ENCODE measurements at places on chromosomes 7 and 10. TPM values are rescaled to one million over a fixed set of nuclear protein-coding genes. Genes with fewer than 3 reads are reported as not detected.

The CTBP2 gene
- total RNA-seq = 97.6 TPM

The PKD2L1 gene
- not detected for total RNA-seq

The DEPP1 gene
- not detected for total RNA-seq

The CLCN1 gene
- total RNA-seq = not detected

The CEP55 gene
- total RNA-seq = 57.7 TPM

The TRIM74 gene
- total RNA-seq = 0.36 TPM

DNA sequence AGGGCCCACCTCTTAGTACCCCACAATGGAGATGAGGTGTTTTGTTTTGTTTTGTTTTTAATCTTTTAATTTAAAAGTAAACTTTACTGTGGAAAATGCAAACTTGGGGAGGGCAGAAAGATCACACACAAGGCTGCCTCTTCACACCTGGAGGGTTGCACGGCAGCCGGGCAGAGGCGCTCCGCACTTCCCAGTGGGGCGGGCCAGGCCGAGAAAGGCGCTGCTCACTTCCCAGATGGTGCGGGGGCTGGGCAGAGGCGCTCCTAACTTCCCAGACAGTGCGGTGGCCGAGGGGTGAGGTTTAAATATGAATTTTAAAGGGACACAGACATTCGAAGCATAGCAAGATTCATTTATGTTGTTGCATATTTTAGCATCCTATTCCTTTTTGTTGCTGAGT, 235.9 kb upstream of the MTPN start:
- no peak overlapping the region for H3K27ac ChIP-seq
- H3K4me3 ChIP-seq = no peak overlapping the region
- no peaks in the 10 kb centered on the region for H3K36me3 ChIP-seq
- H3K27me3 ChIP-seq = no peaks in the 10 kb centered on the region

DNA sequence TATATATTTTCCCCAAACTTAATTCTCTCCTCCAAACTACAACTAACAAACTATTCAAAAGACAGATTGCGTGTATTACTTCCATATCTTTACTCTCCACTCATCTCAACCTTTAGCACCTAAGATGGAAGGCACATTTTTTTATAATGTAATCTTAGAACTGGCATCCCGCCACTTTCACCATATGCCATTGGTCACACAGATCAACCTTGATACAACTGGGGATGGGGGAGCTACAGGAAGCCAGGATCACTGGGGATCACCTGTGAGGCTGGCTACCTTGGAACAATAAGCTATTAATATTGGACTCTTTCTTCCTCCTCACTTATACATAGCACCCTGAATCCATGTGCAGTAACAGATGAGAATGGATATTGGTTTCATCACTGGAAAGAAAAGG, 469.6 kb upstream of the LRRN3 start:
- H3K36me3 ChIP-seq = no peaks in the 10 kb centered on the region
- DNase-seq = no peak
- H3K4me3 ChIP-seq = no peak overlapping the region
- no peaks in the 10 kb centered on the region for H3K27me3 ChIP-seq

DNA sequence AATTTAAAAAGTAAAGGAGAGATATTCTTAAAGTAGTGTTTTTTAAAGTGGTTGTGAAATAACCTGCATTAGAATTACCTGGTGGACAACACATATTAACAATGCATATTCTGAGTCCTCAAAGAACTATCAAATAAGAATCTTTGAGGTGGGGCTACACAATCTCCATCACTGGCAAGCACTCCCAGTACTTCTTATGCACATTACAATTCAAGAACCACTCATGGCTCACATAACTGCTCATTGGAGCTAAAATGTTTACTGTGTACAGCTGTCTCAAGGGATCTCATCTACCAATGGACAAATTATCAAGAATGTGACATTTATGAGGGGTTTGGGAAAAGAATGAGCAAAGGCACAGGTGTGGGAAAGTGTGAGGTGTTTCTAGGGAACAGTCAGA, 692.0 kb downstream of the PHTF2 start:
- H3K27ac ChIP-seq = no peak overlapping the region
- H3K4me3 ChIP-seq = no peak overlapping the region
- DNase-seq = no peak
- no peaks in the 10 kb centered on the region for H3K36me3 ChIP-seq
- H3K27me3 ChIP-seq = no peaks in the 10 kb centered on the region

DNA sequence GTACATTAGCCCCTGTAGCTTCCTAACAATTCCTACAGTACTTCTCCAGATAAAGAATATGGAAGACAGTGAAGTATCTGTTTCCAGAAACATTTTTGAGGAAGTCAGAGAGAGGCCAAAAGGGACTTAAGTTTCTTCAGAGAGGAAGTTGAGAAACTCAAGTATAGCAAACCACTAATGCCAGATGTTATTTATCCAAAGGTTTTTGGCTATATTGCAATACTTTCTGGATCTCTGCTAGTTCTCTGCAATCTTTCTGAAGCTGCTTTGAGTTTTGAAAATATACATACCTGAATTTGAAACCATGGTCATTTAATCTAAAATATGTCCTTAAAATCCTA, 64.7 kb downstream of the BICC1 start:
- DNase-seq = no peak
- H3K4me3 ChIP-seq = no peak overlapping the region
- H3K27ac ChIP-seq = no peak overlapping the region
- no peaks in the 10 kb centered on the region for H3K36me3 ChIP-seq
- H3K27me3 ChIP-seq = no peaks in the 10 kb centered on the region
- H3K4me1 ChIP-seq = peaks cover 6% of the 10 kb centered on the region

GRCh38 chr7:40165216-40165615, 30.4 kb downstream of the SUGCT start:
- no peak overlapping the region for H3K27ac ChIP-seq
- no peak overlapping the region for H3K4me3 ChIP-seq
- no peaks in the 10 kb centered on the region for H3K4me1 ChIP-seq
- no peak for DNase-seq

- H3K27me3 ChIP-seq = no peaks in the 10 kb centered on the region
- H3K27ac ChIP-seq = no peak overlapping the region
- H3K36me3 ChIP-seq = no peaks in the 10 kb centered on the region
- H3K4me1 ChIP-seq = no peaks in the 10 kb centered on the region
- H3K4me3 ChIP-seq = no peak overlapping the region
Observed at GRCh38 chr7:16509829-16510228, 16.8 kb upstream of the LRRC72 start.

- no peaks in the 10 kb centered on the region for H3K36me3 ChIP-seq
- DNase-seq = no peak
- H3K4me1 ChIP-seq = no peaks in the 10 kb centered on the region
- no peak overlapping the region for H3K27ac ChIP-seq
Observed at GRCh38 chr7:45098983-45099839, 10.4 kb upstream of the NACAD start.

DNA sequence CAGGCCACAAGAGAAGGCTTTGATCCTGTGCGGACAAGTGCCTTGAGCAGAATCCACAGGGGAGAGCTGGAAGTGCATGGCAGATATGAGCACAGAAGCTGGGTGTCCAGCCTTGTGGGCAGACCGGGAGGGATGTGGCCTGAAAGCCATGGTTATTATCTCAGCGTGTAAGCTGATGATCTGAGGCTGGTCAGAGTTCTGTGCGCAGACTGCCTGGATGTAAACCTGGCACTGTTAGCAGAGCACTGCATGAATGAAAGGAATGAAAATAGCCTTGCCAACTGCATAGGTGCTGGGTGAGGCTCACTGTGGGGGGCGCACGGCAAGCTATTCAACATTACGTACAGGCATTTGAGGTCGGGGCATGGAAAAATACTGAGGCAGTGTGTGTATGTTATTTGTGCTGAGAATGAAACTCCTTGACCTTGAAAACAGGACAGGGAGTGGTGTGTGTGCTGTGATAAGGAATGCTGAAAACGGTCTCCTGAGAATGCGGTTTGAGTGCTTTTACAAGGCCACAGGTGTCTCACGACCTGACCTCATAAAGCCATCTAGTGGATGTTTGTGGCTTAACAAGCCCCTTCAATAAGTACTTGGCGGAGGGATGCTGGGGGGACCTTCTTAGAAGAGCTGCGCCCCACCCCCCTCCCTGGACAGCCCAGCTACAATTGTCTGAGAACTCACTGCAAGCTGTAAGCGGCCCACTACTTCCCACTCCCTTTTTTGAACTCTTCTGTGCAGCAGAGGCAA, 18.7 kb downstream of the AKR1C1 start:
- H3K36me3 ChIP-seq = no peaks in the 10 kb centered on the region
- no peaks in the 10 kb centered on the region for H3K27me3 ChIP-seq
- H3K4me1 ChIP-seq = no peaks in the 10 kb centered on the region

GRCh38 chr7:30635798-30636197, 41.1 kb downstream of the GARS1 start:
- H3K27ac ChIP-seq = no peak overlapping the region
- no peak for DNase-seq

DNA sequence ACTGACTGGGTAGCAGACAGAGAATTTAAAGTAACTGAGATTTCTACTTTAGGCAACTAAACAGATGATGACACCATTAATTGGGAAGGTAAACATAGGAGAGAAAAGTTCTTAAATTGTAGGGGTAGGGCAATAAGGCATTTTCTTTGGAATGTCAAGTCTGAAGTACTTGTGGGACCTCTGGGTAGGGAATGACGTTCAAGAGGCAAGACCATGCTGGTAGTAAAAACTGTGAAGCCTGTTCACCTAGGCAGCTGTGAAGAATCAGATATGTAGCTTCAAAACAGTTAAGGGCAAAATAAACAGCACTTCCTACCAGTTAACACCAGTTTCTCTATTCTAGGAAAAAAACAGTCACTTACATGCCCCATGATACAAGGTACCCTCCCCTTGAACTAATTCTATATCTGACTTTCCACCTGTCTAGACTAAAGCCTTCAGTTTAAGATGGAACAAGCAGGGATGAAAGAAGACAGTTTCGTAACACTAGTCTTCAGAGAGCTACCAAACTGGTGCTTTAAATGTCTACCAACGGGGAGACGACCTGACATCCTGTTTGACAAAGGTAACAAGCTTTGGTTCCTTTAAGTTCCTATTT, 63.1 kb upstream of the KCNIP2 start:
- no peaks in the 10 kb centered on the region for H3K27me3 ChIP-seq
- no peak overlapping the region for H3K27ac ChIP-seq
- DNase-seq = no peak

- peaks cover 19% of the 10 kb centered on the region for H3K4me1 ChIP-seq
- no peak for DNase-seq
- H3K27ac ChIP-seq = no peak overlapping the region
Observed at GRCh38 chr7:35003679-35004303, 33.5 kb downstream of the DPY19L1 start.

DNA sequence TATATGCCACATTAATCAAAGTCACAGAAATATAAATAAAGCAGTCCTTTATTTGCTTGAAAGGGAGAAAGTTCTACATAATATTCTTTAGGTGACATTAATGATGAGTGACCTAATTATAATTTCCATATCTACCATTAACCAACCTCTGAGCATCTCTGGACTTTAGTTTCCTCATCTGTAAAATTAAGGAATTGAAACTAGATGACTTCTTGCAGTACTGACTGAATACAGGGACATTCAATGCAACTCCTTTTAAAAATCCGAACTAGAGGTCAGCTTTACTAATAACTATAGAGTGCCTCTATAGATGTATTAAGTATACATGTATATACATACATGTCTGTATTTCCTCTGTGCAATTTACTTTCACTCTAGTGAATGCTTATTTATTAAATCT, 3.9 kb downstream of the FMC1 start:
- H3K4me1 ChIP-seq = peaks cover 3% of the 10 kb centered on the region
- no peaks in the 10 kb centered on the region for H3K27me3 ChIP-seq
- H3K4me3 ChIP-seq = no peak overlapping the region
- no peak overlapping the region for H3K27ac ChIP-seq
- no peak for DNase-seq

GRCh38 chr7:2358968-2359527, 4.4 kb downstream of the EIF3B start:
- H3K27ac ChIP-seq = no peak overlapping the region
- no peaks in the 10 kb centered on the region for H3K27me3 ChIP-seq
- DNase-seq = no peak
- H3K4me1 ChIP-seq = peaks cover 6% of the 10 kb centered on the region

- no peak overlapping the region for H3K27ac ChIP-seq
- no peak overlapping the region for H3K4me3 ChIP-seq
- H3K36me3 ChIP-seq = no peaks in the 10 kb centered on the region
- peaks cover under 1% of the 10 kb centered on the region for H3K4me1 ChIP-seq
Observed at GRCh38 chr7:70432567-70433001, 699.4 kb upstream of the GALNT17 start.

DNA sequence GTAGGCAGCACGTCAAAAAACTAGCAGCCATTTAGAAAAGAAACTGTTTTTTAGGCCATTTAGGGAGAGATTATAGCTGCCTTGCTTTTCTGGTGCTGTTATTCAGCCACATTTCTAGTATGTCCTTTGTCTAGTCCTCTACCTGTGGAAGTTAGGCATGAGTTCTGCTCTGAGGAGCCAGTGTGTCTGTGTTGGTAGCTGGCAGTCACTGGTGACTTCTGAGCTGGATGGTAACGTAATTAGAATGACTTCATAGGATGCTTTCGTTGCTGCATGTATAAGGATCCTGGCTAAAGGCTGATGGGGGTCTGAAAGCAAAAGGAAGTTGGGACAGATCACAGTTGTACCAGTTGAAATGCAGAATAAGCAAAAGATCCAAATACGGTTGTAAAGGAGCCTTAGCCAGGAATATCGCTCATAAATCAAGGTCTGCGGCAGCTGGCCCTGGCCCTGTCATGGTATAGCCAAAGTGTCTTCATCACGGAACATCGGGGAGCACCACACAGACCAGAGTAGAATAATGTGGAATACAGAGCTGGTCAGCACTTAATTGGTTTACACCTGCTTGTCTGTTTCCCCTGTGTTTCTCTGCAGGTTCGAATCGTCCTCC, 226.7 kb downstream of the EXOC4 start:
- peaks cover 12% of the 10 kb centered on the region for H3K36me3 ChIP-seq
- H3K4me3 ChIP-seq = no peak overlapping the region
- no peak for DNase-seq
- H3K4me1 ChIP-seq = no peaks in the 10 kb centered on the region
- no peak overlapping the region for H3K27ac ChIP-seq

- no peak overlapping the region for H3K27ac ChIP-seq
- no peak for DNase-seq
- H3K36me3 ChIP-seq = no peaks in the 10 kb centered on the region
Observed at GRCh38 chr7:47085491-47086275, 496.2 kb downstream of the TNS3 start.
